RWPE1 (cell line): ENCODE measurements at places on chromosomes 2 and 18.
A peak's percentile ranks its signal among the peaks of the same experiment; 100 is the strongest.

DNA sequence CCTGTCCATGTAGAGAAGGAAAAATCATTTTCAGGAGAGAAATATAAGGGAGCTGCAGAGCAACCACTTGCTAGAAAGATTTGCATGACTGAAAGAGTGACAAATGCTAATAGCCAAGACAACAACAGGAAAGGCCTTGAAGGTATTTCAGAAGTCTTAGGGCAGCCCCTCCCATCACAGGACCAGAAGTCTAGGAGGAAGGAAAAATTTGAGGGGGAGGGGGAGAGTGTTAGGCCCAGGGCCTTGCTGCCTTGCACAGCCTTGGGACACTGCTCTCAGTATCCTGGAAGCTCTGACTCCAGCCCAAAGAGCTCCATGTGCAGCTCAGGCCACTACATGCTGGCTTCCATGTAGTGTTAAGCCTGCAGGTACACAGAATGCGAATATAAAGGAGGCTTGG lies 266.9 kb downstream of the GLI2 start:
- no peak for DNase-seq

DNA sequence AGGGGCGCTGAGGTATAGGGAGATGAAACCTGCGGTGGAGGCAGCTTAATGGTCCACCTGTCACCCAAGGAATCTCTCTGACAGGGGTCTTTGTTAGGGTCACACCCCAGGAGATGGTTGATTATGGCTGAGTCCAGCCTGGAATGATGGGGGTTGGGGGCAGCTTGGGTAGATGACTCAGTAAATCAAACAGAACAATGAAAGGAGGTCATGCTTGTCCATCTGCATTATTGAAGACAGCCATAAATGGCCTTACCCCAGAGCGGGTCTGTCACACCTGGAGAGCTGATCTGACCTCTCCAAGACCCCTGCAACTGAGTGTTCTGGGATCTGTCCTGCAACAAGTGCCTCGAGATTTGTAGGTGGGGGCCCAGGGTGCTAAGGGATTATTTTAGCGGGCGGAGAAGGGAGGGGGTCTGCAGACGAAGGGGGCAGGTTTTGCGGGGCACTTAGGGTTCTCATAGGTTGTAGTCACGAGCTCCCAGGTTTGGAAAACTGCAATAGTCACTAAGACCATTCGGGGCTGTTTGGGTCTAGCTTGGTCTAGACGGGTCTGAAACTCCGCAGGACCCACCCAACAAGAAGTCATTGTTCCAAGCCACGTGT lies 771 bp upstream of the IGFBP2 start:
- DNase-seq, result no peak

DNA sequence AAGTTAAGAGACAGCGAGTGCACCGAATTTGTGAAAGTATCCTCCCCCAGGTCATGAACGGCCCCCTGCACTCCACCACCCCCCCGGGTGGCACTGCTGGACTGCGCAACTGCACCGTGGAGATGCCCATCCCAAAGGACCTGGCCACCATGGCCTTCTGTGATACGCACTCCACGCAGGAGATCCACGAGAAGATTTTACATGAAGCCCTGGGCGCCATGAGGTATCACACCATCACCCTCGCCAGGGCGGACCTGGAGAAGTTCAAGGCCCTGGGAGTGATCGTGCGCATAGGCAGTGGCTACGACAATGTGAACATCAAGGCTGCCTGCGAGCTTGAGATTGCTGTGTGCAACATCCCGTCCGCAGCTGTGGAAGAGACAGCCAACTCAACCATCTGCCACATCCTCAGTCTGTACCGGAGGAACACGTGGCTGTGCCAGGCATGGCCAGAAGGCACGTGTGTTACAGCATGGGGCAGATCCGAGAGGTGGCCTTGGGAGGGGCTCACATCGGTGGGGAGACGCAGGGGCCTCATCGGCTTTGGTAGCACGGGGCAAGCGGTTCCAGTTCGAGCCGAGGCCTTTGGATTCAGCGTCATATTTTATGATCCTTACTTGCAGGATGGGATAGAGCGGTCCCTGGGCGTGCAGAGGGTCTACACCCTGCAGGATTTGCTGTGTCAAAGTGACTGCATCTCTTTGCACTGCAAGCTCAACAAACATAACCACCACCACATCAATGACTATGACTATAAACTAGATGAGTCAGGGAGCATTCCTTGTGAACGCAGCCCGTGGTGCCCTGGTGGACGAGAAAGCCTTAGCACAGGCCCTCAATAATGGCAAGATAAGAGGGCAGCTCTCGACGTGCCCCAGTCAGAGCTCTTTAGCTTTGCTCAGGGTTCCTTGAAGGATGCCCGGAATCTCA lies 290.8 kb upstream of the MC4R start:
- DNase-seq, result no peak

- DNase-seq, result no peak
These were observed 73.1 kb upstream of the DSG1 start for GRCh38 chr18:31244771-31245394.

- DNase-seq, result no peak
These were observed 31.9 kb downstream of the CIB4 start for GRCh38 chr2:26609205-26609631.

DNA sequence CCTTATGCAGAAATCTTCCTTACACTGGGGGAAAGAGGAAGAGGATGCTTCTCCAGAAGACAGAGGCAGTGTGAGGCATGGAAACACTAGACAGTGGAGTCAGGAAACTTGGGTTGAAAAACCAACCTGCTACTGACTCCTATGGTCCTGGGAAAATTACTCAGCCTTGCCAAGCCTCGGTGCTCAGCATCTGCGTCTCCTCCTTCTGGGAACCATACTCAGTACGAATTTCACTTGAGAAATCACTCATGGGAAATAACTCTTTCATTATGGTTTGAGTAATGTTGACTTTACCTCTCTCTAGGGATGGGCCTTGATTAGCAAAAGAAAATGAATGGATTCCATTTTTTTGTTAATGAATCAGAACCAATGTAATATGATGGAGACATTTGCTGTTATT lies 96.5 kb downstream of the KCNE4 start:
- DNase-seq, result no peak

GRCh38 chr2:43054367-43054766 lies 172.0 kb downstream of the ZFP36L2 start:
- no peak for DNase-seq

- DNase-seq, result no peak
These were observed 52.8 kb upstream of the ITGA6 start for GRCh38 chr2:172374318-172375240.

DNA sequence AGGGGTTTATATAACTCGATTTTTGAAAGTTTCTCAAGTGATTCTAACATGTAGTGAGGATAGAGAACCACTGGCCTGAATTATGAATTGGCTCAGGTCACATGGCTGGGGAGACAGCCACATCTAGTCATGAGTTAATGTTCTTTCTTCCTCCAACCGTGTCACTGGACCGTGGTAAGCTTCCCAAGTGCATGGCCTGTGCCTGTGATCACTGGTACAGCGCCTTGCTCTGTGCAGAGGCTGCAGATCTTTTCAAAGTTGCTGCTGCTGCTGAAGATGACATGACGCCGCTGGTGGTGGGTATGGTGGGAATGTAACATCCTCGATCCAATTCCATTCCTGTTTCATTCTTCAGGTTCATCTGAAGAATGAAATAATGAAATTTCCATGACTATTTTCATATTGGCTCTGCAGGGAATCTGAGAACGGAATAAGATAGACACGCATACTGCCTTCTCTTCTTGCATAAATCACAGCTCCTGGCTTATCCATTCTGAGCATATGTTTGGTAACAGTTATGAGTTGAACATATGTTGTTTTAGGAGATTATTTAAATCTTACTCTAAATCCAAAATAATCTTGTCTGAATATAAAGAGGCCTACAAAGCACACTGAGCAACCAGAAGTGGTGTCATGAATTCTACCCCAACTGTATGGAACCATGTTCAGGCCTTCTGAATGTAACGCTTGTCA lies 100.5 kb upstream of the THSD7B start:
- no peak for DNase-seq

- DNase-seq, result no peak
These were observed 6.2 kb downstream of the ASAP2 start for GRCh38 chr2:9212661-9213411.

DNA sequence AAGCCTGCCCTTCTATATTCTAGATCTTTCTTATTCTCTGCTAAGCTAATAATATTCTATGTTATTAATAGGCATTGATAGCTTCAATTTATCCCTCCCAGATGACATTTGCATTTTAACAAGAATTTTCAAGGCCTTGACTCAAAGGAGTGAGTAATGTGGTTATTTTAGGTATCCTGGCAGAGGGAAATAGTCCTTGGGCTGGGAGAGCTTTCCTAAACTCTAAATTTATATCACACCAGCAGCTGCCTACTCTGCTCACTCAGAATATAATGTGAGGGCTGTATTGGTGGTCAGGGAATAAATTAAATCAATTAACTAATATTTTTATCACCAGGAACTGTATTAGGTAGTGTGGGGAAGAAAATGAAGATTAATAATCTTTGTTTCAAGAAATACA lies 74.8 kb upstream of the ADAM23 start:
- DNase-seq, result no peak

GRCh38 chr2:191230174-191230573 lies 15.0 kb upstream of the MYO1B start:
- peak; percentile 59 for DNase-seq

- no peak for DNase-seq
These were observed 50.0 kb downstream of the ERBB4 start for GRCh38 chr2:212488611-212489010.

DNA sequence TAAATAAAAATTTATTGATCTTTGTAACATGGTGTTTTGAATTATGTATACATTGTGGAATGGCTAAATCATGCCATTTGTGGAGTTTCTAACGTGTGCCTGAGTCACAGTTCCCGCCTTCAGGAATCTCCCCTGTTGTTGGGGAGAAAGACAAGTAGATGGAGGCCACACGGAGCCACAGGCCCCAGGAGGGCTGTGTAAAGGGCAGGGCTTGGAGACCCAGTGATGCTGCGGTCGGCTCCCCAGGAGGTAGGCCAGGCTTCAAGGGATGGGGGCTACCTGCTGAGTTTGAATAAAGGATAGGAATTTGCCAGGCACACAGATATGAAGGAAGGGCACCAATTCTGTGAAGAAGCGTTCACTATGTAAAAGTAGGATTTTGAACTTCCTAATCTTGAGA lies 257.1 kb downstream of the GBX2 start:
- no peak for DNase-seq

GRCh38 chr2:12921321-12921720 lies 204.6 kb downstream of the TRIB2 start:
- DNase-seq, result no peak

- DNase-seq, result no peak
These were observed 370.7 kb upstream of the MEX3C start for GRCh38 chr18:51568151-51568550.

- no peak for DNase-seq
These were observed 19.4 kb downstream of the EXOC6B start for GRCh38 chr2:72806280-72806945.

- no peak for DNase-seq
These were observed 24.2 kb upstream of the FHOD3 start for GRCh38 chr18:36273347-36273746.
